ENCODE measurements at places on chromosomes 13 and 19.

DNA sequence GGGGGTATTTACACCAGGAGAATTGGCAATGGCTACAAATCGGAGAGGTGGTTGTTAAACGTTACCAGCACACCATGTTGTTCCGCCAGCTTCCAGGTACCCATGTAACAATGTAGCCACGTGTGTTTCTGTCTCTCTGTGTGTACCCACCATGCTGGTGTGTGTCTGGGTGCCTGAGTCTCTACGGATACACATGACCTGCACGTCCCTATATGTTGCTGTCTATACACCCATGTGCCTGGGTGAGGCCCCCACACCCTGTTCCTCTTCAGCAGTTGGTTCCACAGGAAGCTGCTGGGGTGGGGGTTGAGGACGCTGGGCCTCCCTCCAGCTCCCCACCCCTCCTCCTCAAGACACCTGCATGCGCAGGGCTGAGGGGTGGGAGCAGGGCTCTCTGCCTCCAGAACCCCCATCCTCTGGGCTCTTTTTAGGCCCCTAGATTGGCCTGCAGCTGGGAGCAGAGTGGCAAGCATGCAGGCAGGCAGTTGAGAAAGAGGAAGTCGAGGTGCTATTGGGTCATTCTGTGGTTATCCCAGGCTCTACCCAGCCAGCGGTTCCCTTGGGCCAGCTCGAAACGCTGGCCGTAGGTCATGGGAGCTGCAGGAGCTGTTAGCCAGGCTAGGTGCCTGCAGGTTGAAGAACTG lies at the start of gene ARHGEF18:
Gene ARHGEF18 (plus strand): TSS at position 351 of the 644 bp plus-strand sequence. CDS start 13,954 bp downstream, outside the sequence.
- no peak for DNase-seq

GRCh38 chr13:35700671-35701070 lies 224.2 kb upstream of the MAB21L1 start:
- DNase-seq, result peak; percentile 97

DNA sequence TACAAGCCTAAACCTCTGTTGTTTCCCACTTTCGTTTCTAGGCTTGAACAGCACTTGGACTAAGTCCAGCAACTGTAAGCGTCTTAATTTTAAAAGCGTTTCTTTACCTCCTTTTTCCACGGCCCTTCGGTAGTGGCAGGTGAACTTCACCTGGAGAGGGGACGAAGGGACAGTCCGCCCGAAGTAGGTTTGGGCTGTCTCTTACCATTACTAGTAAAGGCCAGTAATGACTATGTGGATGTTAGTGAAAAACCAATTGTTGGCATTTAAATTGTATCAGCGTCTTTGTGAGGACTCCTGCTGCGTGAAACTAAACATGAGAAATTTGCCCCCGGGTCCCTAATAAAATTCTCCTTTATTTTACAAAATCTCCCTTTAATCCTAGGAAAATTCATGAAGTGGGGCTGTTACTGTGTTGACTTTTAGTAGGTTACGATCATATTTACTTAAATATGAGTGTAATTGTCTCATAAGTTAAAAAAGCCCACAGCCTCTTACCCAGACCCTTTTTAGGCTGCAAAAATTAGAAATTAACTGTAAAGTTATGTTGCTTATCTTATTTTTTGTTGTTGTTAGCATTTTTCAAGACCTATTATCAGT lies 983 bp downstream of the ITM2B start:
- peak; percentile 45 for DNase-seq

GRCh38 chr19:343941-344624 lies 513 bp downstream of the MIER2 start:
- DNase-seq, result peak; percentile 25

DNA sequence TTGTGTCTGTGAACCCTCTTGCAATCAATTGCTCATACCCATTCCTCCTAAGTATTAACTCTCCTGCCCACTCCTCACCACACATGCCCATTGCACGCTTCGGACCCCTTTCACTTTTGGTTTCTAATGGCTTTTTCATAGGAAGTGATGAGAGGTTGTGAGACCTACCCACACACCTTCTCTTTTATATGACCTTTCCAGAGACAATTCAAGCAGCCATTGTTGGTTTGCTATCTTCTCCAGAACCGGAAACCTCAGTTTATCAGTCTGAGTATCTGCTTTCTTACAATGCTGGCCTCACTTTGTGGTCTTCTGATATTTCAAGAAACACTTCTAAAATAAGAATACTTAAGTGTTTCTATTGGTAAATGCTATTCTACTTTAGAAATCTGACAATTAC lies 1550.8 kb upstream of the SLC10A2 start:
- DNase-seq, result no peak

- peak; percentile 6 for DNase-seq
Observed at GRCh38 chr13:72648513-72649065, 78.8 kb downstream of the MZT1 start.

- no peak for DNase-seq
Observed at GRCh38 chr13:31320946-31321345, 121.2 kb downstream of the B3GLCT start.

GRCh38 chr19:33366127-33366526 lies 7.4 kb upstream of the CEBPG start:
- DNase-seq, result no peak

DNA sequence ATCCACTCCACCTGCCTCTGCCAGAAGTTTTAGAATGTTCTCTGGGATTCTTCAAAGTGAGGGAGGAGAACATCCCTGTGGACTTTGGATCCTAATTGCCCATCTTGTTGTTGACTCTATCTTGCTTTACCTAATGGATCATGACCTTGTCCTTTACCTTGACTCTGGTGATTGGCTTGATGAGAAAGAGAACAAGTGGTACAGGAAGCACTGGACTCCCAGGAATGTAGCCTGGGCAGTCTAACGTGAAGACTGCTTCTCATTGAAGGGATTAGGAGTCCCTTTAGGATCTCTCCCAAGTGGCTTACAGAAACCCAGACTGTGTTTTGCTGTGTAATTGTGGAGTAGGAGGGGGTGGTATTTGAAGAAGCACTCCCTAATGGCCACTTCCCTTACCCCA lies 63.9 kb downstream of the SLC10A2 start:
- no peak for DNase-seq
